ENCODE measurements at places on chromosomes 12 and 14. TPM values are rescaled to one million over a fixed set of nuclear protein-coding genes. Genes with fewer than 3 reads are reported as not detected.

RNU4-1 gene
- not detected for total RNA-seq

NRXN3 gene
- 1.0 TPM for total RNA-seq

BRMS1L gene
- 13.8 TPM for total RNA-seq

GNB3 gene
- total RNA-seq: 2.1 TPM

TDG gene
- total RNA-seq: 33.2 TPM

CBLN3 gene
- total RNA-seq: 1.5 TPM

CEP170B gene
- total RNA-seq: 13.0 TPM

G2E3 gene
- 13.9 TPM for total RNA-seq

ADGRD1 gene
- total RNA-seq: 0.50 TPM

MUCL1 gene
- total RNA-seq: not detected

FGF23 gene
- total RNA-seq: not detected

STX2 gene
- total RNA-seq: 24.4 TPM

TPPP2 gene
- total RNA-seq: not detected

TULP3 gene
- 20.6 TPM for total RNA-seq

OAS2 gene
- 0.44 TPM for total RNA-seq

PCED1B gene
- 27.6 TPM for total RNA-seq

PRIMA1 gene
- 0.43 TPM for total RNA-seq

PPFIA2 gene
- not detected for total RNA-seq

BICDL1 gene
- 2.5 TPM for total RNA-seq
